ENCODE measurements at places on chromosomes 16 and 17.

GRCh38 chr16:66930189-66930588 is 4.0 kb downstream of the CIAO2B start:
- no peaks in the 10 kb centered on the region for H3K36me3 ChIP-seq
- no peaks in the 10 kb centered on the region for H3K4me1 ChIP-seq
- no peaks in the 10 kb centered on the region for H3K27me3 ChIP-seq
- peak overlapping the region; percentile 98 for H3K27ac ChIP-seq

DNA sequence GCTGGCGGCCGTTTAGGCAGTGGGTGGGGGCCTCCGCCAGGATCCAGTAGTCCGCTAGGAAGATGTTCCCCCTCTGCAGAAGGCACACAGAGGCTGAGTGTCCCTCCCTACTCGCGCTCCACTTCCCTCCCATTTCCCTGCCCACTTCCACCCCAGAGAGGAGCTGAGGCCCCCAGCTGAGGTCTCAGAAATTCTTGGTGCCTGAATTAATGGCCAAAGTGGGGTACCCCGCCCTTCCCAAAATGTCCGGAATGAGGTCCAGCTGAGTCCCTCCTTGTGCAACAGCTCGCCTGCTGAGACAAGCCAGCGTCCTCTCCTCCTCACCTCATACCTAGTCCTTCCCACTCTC is 7.9 kb downstream of the ALOXE3 start:
- no peak overlapping the region for H3K4me3 ChIP-seq
- H3K4me1 ChIP-seq, result no peaks in the 10 kb centered on the region
- no peak overlapping the region for H3K27ac ChIP-seq
- DNase-seq, result no peak
- no peaks in the 10 kb centered on the region for H3K27me3 ChIP-seq

DNA sequence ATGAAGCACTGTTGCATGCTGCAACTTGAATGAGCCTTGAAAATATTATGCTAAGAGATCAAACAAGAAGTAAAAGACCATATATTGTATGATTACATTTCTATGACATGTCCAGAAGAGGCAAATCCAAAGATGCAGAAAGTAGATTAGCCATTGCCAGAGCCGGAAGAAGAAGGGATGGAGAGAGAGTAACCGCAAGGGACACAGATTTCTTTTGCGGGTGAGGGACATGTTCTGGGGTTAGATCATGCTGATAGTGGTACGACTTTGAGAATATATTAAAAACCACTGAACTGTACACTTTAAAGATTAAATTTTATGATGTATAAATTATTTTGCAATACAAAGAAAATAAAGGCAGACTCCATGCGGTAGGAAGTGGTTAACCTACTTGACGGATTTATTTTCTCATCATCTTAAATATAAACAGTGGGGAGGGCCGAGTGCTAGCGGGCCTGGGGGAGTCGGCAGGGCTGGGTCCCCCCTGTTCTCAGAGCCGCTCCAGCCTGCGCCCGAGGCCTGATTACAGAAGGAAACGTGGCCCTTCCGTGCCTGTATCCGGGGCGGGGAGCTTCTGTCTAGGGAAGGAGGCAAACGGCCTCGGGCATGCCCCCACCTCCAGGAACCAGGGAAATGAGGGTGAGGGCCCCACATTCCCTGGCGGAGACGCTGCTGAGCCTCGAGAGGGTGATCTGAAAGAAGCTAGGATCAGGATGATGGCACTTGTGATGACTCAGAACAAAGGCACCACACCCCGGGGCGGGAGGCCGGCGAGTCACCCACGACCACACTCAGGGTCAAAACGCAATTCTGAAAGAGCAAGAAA is 48.0 kb downstream of the SHCBP1 start:
- no peaks in the 10 kb centered on the region for H3K27me3 ChIP-seq
- no peak overlapping the region for H3K27ac ChIP-seq
- no peaks in the 10 kb centered on the region for H3K36me3 ChIP-seq
- H3K4me1 ChIP-seq, result no peaks in the 10 kb centered on the region
- H3K4me3 ChIP-seq, result no peak overlapping the region

GRCh38 chr17:82338858-82339633 is 5.5 kb upstream of the SECTM1 start:
- no peak overlapping the region for H3K27ac ChIP-seq
- peak overlapping the region; percentile 9 for H3K4me3 ChIP-seq
- H3K4me1 ChIP-seq, result peaks cover 36% of the 10 kb centered on the region
- H3K27me3 ChIP-seq, result no peaks in the 10 kb centered on the region
